Stimulated activated CD8-positive, alpha-beta memory T cell treated with anti-CD3 and anti-CD28 coated beads, Interleukin-15, amount 100 ng/mL, for 48 hours (primary cell): ENCODE measurements at places on chromosomes 7 and 10.
A peak's percentile ranks its signal among the peaks of the same experiment; 100 is the strongest.

DNA sequence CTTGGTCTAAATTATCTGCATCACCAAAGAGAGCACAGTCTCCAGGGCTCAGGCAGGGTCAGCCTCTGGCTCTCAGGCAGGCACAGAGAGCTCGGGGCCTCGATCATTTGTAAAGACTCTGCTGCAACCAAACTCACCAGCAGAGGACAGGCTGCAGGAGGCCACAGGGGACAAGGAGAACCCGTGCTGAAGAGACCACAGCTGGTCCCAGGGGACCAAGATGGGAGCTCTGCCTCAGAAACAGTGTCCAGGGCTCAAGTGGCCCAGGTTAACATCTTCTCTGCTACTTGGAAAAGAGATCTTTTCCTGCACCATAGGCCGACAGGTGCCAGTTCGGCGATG, 543.2 kb downstream of the PTPRN2 start:
- no peak for DNase-seq

DNA sequence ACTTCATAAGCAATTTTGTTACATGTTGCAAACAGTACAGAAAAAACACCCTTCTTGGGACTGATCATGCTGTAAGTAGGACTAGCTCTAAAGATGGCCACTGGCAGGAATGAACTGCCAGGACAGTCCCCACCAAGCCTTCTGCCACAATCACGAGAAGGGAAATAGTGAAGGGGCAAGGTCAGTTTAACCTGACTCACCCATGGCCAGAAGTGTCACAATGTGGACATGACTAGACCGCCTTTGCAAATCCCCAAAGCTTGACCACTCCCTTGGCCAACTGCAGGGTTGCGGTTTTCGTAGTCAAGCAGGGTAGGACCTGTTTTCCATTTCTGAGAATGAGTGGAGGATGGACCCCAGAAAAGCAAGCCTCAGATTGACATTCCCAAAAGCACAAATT, 19.4 kb upstream of the FRAT2 start:
- DNase-seq, result no peak

- no peak for DNase-seq
Measured at GRCh38 chr7:156759143-156759542, 118.6 kb downstream of the RNF32 start.

GRCh38 chr10:77334501-77334900, 303.1 kb downstream of the KCNMA1 start:
- DNase-seq, result no peak

GRCh38 chr10:5732141-5732540, 47.5 kb downstream of the TASOR2 start:
- no peak for DNase-seq

DNA sequence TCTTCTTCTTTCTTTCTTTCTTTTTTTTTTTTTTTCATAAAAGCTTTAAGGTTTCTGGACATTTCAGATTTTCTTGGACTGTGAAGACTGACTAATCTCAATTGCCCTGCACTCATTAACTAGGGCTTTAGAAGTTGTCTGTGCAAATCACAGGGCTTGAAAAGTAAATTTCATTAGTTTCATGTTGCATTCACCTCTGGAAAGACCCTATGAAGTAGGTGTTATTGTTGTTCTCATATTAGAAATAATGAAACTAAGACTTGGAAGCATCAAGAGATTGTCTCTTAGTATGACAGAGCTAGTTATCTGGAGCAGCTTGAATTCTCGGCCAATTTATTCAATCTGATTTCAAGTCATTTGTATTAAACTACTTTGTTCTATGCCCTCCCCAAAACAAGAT, 28.2 kb upstream of the SEMA3D start:
- no peak for DNase-seq

DNA sequence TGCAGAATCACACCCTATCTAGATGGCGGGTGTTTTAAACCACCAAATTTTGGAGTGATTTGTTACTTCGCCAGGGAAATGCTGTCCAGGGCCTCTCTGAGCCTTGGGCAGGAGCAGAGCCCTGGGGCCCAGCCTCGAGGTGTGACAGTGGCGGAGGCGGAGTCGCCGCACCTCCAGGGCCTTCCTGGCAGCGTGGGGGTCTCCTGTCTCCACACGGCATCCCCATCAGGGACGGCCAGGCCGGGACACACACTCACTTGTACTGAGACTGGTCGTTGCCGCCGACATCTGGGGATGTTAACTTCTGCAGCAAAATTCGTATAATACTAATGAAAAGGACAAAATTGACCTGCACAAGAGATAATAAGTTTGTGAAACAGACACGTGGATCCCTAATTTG, 110.7 kb downstream of the VIPR2 start:
- DNase-seq, result no peak

DNA sequence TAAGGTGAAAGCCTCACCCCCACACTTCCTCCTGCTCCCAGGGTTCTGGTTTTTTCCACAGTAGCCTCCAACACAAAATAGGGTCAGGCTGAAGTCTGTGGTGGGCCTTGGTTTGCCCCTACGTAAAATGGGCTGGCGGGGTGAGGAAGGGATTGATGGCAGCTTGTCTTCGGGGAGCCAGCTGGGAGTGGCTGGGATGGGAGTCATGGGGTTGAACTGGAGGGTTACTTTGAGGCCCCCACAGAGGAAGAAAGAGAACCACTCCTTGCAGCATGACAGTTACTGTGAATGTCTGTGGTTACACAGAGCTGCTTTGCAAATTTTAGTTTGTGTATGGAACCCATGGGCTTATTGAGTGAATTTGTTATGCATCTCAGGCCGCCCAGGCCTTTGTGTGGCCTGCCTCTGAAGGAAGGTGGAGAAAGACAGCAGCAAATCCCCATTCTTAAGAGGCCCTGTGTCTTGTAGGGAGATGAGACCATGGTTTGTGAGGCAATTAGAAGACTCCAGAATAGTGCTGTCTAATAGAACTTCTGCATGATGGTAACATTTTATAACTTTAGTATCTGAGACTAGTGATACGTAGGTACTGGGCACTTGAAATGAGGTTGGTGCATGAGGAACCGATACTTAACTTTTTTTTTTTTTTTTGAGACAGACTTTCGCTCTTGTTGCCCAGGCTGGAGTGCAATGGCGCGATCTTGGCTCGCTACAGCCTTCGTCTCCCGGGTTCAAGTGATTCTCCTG, 8.1 kb downstream of the TRIM8 start:
- DNase-seq, result no peak

- peak; percentile 56 for DNase-seq
Measured at GRCh38 chr10:22927661-22928403, at the start of gene ARMC3. TSS of gene ARMC3 (plus strand) at chr10:22928053. CDS start at chr10:22931997, 3,944 bp downstream.

DNA sequence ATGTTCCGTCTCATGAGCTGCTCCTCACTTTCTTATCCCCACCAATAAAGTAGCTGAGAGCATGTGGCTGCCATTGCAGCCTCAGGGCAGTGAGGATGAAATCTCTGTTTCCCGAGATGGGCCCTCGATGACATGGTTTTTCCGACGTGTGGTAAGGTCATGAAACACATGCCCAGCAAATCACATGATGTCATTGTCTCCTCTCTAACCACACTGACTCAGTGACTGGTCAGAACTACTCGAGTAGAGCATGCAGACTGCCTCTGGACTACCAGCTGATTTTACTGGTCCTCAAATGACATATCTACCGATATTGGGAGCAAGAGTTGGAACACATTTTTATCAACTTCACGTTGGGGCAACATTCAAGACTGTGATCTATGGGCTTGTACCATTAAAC, 786.1 kb downstream of the CNTNAP2 start:
- DNase-seq, result no peak

GRCh38 chr7:106747804-106748203, 86.8 kb upstream of the CCDC71L start:
- DNase-seq, result no peak

GRCh38 chr10:124286621-124287020, 132.1 kb downstream of the OAT start:
- no peak for DNase-seq

GRCh38 chr7:132290021-132290420, 286.2 kb downstream of the PLXNA4 start:
- no peak for DNase-seq

DNA sequence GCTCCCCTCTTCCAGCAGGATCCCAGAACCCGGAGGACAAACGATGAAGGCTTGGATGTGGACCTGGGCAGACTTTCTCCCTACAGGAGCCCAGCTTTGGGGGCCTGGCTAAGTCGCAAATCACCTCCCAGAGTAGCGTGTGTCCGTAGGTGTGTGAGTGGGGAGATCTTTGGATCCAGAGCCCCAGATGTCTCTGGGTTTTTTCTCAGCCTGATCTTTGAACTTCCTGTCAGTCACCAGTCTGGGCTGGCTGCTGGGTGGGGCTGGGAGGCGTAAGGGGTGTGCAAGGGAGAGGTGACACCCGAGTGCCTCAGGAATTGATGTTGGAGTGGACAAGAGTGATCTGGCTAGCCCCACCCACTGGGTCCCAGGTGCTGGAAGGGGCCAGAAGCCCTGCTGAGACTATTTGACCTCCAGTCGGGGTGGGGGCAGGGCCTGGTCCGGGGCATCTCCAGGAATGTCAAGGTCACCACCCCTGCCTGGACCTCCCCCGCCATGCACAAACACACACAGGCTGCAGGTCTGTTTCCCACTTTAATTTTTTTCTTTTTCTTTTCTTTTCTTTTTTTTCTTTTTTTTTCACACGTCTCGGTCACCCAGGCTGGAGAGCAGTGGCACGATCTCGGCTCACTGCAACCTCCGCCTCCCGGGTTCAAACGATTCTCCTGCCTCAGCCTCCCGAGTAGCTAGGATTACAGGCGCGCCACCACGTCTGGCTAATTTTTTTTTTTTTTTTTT, at the start of gene MOGAT3:
MOGAT3 (minus strand) TSS at position 175 of the 738 bp plus-strand sequence. CDS start 182 bp downstream, outside the sequence.
- no peak for DNase-seq

DNA sequence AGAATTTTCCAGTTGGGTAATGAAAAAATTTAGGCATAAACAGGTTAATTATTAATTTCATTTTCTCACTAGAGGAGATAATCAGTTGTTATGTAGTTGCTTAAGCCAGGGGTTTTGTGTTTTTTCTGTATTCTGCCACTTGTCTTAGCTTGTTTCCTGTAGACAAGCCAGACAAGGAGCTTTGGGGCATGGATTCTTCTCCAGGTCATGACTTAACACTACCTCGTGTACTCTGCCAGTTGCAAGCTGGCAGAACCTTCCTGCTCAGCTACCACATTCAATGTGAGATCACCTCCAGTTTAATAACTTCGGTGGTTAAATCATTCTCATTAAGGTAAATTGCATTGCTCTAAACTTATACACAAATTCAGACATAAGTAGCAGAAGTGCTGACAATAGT, 1.8 kb downstream of the CCM2 start:
- DNase-seq, result no peak

DNA sequence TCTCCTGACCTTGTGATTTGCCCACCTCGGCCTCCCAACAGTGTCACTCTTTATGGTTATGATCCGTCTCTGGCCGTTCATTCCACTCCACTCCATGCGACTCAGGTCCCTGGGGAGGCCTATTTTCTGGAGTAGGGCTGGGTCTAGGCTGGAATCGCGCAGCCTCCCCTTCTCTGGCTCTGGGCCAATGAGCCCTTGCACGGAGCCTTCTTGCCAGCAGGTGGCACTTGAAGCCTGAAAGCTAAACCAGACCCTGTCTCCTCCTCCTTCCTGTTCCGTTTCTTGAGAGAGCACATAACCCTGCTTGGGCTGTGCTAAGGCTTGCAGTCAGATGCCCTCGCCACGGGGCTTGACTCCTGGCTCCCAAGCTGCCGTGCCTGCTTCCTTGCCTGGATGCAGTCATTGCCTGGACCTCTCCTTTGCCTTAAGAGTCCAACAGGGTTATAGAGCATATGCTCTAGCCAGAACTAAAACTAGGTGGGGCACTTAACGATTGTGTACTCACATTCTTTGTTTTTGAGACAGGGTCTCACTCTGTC, 9.6 kb upstream of the DNAJB12 start:
- peak; percentile 68 for DNase-seq

- DNase-seq, result no peak
Measured at GRCh38 chr10:352476-353235, 217.4 kb downstream of the ZMYND11 start.

- DNase-seq, result no peak
Measured at GRCh38 chr7:21160401-21160800, 267.5 kb upstream of the SP4 start.

DNA sequence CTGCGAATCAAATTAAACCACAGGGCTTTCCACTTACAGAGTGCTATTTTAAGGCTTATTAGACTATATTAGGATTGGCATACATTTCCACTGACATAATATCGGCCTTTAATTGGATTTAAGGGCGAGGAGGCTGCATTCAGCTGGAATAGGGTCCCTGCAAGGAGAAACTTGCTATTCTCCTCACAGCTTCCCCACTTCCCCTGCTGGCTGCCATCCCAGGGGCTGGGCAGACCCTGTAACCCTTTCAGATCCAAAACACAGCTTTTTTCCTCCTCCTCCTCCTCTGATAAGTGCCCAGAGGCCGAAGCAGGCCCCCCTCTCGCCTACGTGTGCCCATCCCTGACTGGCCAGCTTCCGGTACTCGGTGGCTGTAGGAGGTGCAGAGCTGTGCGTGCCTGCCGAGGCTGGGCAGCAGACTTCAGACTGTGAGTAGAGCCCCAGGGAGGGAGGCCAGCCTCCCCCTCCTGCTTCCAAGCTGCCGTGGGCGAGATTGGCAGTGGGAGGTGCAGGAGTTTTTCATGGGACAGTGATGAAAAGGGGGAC, 224.2 kb downstream of the PLXNA4 start:
- no peak for DNase-seq

DNA sequence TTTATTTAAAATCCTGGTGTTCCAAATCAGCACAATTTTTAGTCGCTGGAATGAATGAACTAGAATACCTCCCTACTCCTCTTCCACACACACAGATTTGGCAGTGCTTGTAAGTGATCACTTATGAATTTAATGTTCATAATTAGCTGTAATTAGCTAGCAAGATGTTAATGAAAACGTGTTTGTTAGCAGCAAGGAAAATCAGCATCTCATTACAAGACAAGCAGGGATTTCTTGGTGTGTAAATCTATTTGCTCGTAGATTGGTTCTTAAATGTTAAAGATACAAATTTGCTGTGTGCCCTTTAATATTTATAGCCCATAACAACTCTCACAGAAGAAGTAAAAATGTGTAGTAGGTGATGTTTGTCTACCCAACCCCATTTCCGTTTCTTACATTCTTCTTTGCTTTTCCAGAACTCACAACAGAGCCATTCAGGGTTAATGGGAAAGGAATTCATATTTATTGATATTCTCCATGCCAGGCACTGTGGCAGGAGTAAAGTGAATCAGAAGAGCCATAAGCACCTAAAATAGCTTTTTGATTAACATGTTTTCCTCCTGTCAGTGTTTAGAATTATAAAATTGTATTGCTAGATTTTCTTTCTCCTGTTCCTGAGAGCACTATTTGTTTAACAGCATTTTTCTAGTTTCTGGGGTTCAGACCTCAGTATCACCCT, 49.6 kb downstream of the SEMA3C start:
- DNase-seq, result no peak

- DNase-seq, result no peak
Measured at GRCh38 chr10:70190581-70190980, 20.3 kb upstream of the SAR1A start.
